CD4-positive, alpha-beta T cell treated with Interleukin-12 subunit alpha and Interleukin-12 subunit beta, for 1 hour (primary cell): ENCODE measurements at places on chromosomes 7 and 10.

DNA sequence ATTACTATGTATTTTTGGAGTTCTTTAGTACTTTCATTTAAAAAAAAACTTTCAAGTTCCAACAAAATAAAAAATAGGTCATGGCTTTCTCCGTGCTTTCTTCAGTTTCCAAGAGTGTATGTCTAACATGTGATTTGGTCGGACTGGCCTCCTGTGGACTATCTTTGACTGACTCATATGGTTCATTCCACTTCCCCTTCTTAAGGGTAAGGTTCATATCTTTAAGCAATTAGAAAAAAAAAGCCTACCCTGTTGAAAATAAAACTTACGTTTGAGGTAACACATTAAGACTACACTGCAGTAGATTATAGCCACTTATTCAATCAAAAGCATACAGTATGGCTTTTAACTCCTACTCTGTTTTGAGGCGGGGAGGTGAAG is 112.8 kb upstream of the AHR start:
- DNase-seq: no peak

- DNase-seq: no peak
These were observed 65.2 kb upstream of the FAM20C start for GRCh38 chr7:127064-127598.

GRCh38 chr10:101114646-101115045 is 16.5 kb upstream of the TLX1 start:
- no peak for DNase-seq

DNA sequence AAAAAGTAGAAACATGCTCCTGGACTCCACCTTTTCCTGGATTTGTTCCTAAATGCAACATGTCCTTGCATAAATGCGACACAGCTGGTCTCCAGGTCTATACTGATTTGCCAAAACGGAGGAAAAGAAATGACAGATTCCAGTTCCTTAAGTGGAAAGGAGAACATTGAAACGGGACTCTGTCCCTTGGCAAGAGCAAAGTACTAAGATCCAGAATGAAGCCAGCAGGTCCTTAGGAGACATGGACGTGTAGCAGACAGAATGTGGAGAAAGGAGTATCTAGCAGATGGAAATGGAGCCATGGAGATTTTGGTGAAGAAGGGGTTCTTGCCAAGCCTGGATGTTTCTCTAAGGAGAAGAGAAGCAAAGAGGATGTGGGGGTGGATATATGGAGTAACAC is 16.2 kb downstream of the PIP start:
- no peak for DNase-seq

- peak; percentile 90 for DNase-seq
These were observed at the start of gene SUMF2 for GRCh38 chr7:56063882-56064625. Gene SUMF2 (plus strand): TSS chr7:56064286. CDS start chr7:56064312, 26 bp downstream.

- DNase-seq: no peak
These were observed 273.0 kb upstream of the YAE1 start for GRCh38 chr7:39293056-39293823.

- DNase-seq: no peak
These were observed 472.2 kb downstream of the ARL4A start for GRCh38 chr7:13159467-13160184.

DNA sequence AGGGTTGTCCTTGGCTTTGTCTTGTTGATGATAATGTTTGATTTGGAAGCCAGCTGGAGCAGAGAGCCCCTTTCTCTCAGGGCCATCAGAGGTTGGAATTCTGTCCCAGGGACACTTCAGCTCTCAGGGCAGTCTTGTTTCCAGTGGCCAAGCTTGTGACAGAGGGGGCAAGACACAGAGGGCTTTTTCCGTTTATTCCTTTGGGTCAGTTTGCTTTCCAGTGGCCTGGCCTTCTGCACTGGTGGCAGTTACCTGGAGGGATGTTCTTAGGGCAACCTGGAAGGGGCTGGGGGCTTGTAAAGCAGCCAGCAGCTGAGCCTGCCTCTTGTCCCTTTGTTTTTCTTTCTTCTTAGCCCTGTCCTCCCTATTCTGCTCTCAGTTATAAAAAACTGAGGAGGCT is 62.7 kb downstream of the MTURN start:
- no peak for DNase-seq

- no peak for DNase-seq
These were observed 24.6 kb upstream of the AKR1B10 start for GRCh38 chr7:134502463-134503371.

- DNase-seq: no peak
These were observed 65.9 kb downstream of the BBS9 start for GRCh38 chr7:33195264-33195663.

- no peak for DNase-seq
These were observed 86.4 kb downstream of the ADAM12 start for GRCh38 chr10:126301701-126302475.

DNA sequence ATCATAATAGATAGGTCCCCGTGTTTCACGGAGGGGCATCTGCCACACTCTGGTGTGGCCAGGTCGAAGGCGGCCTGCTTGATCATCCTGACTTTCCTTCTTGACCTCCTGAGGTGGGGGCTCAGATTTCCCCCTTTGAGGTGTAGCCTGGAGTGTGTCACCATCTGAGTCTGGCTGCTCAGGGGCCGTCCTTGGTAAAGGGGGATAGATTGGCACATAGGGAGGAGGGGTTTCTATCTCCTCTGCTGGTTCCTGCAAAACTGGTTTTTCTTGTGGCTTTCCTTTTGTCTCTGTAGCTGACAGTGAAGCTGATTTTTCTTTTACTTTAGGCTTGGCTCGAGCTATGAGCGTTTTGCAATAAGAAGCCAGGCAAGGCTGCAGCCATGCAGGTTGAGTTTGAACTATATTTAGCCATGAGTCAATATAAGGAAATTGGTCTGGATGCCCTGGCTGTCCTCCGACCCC is 7.1 kb upstream of the ZNF117 start:
- DNase-seq: no peak

GRCh38 chr10:25818751-25819150 is 115.3 kb upstream of the MYO3A start:
- no peak for DNase-seq

DNA sequence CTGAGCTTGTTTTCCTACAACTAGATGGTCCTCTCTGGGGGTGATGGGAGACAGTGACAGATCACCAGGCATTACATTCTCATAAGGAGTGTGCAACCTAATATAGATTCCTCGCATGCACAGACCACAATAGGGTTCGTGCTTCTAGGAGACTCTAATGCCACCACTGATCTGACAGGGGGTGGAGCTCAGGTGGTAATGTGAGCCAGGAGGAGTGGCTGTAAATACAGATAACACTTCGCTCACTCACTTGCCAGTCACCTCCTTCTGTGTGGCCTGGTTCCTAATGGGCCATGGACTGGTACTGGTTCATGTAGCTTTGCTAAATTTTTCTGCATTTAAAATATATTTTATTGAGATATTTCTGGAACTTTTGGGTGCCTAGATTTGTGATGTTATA is 202.3 kb upstream of the ZNF32 start:
- no peak for DNase-seq

DNA sequence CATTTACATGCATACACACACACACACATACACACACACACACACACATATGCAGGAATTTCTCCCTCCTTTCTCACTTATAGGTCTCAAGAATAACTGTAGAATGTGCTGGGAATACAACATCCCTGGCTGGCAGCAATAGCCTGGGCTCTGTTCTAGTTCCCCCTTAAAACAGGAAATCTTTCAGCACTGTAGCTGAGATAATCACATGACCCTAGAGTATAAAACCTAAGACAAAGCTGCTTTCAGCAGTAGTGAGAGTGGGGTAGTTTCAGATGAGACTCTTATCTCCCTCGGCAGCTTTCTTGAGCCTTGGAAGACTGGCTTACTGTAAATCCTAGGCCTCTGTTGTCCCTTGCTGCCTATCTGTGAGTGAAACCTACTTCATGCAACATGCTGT is 137.4 kb upstream of the AKR1E2 start:
- DNase-seq: no peak

GRCh38 chr10:113643183-113643582 is 20.7 kb downstream of the NRAP start:
- DNase-seq: no peak

- no peak for DNase-seq
These were observed 41.9 kb downstream of the SYPL1 start for GRCh38 chr7:106070201-106070551.

- DNase-seq: no peak
These were observed 45.9 kb upstream of the AGMO start for GRCh38 chr7:15607529-15608210.

DNA sequence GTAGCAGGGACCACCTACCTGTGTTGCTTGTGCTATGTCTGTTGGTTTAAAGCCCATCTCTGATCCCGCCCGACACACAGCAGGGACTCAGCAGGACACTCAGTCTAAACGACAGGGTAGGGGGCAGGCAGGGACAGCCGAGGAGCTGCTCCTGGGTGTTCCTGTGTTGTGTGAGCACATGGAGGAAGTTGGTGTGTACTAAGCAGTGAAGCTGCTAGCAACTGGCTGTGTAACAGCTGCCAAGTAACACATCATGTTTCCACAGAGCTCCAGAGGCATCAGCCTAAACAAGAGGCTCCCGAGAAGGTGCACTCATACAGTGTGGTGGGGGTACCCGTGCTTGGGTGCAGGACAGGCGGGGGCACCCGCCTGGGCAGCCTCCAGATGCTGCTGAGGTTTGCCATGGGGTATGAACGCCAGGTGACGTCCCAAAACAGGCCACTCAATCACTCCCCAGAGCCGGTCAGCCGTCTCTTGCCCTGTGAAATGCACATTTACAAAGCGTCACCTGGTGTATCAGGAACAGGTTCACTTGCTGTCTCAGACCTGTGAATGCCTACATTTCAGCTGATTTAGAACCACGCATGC is 59.6 kb downstream of the PTPRN2 start:
- DNase-seq: no peak

DNA sequence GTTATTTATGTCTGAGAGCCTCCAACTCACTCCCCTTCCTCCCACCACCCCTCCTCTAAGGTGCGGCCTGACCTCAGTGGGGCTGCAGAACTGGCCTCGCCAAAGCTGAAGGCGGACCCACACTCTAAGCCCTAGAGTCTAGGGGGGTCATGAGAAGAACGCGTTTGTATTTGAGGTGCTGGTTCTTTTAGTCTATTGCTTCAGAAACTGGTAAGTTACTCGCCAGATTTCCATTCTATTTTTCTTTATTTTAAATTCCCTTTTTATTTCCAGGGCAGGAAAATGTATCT is 357.5 kb downstream of the DNAJB6 start:
- no peak for DNase-seq

GRCh38 chr7:5216931-5217330 is 26.9 kb downstream of the WIPI2 start:
- no peak for DNase-seq

DNA sequence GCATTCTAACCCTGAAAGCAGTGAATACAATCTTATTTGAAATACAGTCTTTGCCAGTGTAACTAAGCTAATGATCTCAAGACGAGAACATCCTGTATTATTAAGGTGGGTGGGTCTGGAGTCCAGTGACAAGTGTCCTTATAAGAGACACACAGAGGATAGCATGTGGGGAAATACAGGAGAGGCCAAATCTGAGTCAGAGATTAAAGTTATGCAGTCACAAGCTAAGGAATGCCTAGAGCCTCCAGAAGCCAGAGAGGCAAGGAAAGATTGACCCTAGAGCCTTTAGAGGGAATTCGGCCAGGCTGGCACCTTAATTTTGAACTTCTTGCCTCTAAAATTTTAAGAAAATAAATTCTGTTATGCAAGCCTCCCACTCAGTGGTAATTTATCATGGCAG is 87.5 kb upstream of the HGF start:
- DNase-seq: no peak
